Cortex of kidney (tissue), 1 donor: ENCODE measurements at places on chromosomes 2 and 18.

GRCh38 chr2:104118889-104119288 is 735.0 kb upstream of the POU3F3 start:
- DNase-seq, result no peak

DNA sequence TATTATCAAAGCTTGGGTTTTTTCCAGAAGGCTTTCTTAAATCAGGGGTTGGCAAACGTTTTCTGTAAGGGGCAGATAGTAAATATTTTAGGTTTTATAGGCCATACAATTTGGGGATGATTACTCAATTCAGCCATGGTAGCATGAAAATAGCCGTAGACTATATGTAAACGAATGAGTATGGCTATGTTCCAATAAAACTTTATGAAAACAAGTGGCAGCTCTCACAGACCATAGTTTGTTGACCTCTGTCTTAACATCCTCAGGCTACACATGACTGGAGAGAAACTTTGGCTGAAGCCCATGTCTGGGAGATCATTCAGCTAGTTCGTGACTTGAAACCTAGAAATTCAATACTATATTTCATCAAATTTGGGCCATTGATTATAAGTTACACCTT is 30.2 kb downstream of the UGP2 start:
- DNase-seq, result no peak

DNA sequence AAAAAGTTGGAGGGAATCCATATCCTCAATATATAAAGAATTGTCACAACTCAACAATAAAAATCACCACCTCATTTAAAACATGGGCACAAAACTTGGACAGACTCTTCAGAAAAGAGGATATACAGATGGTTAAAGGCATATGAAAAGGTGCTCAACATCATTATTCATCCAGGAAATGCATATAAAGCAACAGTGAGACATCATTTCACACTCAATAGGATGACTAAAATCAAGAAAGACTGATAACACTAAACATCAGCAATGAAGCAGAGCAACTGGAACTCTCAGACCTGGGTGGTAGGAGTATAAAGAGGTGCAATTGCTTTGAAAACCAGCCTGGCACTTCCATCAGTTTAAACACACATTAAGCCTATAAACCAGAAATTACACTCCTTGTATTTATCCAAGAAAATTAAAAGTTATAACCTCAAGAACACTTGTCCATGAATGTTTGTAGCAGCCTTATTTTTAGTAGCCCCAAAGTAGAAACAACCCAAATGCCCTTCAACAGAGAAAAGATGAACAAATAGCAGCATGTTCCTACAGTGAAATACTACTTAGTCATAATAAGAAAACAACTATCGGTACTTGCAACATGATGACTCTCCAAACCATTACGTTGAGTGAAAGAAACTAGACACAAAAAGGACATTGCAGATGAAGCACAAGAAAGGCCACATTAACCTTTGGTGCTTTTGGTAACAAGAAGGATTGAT is 79.1 kb upstream of the TANC1 start:
- no peak for DNase-seq

DNA sequence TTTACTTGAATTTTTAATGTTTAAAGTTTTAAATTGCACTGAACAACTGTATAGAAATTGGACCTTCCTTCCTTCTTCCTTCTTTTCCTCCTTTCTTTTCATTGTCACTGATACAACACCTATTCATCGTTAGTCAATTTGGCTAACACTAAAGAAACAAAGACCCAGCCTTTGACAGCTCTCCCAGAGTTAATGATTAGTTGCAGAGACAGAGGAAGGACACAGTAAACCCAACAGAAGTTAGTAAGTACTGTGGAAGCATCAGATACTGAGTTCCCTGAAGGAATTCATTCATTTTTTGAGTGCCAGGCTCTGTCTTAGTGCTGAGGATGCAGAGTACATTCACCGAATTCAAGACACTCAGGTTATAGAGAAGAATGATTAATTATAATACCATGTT is 77.9 kb upstream of the RAB27B start:
- no peak for DNase-seq

DNA sequence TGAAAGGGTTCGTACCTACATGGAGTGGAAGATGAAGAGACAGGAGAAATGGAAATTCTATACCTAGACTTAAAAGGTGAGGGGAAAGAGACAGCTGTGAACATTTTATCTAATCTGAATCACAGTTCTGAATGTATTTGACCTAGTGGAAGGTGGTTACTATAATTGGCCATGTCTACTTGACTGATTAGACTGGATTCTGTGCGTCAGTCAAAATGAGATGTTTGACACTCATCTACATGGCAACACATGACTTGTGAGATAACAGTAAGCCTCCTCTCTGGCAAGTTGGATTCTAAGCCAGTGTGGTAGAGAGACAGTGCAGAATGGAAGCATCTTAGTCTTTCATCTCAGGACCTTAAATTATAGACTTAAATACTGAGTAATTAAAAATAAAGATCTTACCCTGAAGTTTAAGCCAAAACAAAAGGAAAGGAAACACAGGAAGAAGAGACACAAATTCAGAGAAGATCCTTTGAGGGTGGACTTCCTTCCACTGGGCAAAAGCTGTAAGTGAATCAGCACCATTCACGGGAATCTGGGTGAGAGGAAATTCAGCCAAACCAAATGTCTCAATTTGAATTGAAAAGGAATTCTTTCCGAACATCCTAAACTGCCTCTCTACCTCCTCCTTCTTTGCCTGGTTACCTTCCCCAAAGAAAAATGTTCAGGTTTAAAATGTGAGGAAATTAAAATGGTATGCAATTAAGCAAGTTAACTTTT is 121.6 kb downstream of the EHBP1 start:
- no peak for DNase-seq

GRCh38 chr18:7545734-7546133 is 21.4 kb upstream of the PTPRM start:
- no peak for DNase-seq

- DNase-seq, result no peak
Measured at GRCh38 chr2:103977668-103978067, 876.2 kb upstream of the POU3F3 start.

DNA sequence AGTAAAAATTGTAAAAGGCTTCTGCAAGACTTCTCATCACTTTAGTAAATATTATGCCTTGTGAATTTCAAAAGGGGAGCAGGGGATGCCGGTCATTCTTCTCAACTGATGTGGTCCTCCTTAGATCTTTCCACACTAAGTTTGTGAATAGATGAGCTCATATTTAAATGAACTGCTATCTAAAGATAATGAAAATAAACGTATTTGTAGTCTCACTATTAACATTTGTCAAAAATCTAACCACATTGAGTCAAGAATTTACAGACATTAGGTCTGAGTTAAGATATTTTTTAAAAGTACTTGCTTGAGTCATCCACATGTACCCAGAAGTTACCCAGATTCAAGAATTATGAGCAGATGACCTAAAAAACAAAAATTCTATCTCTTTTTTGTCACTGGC is 6.5 kb downstream of the PRPF40A start:
- DNase-seq, result no peak

- DNase-seq, result no peak
Measured at GRCh38 chr18:79450289-79451080, 54.8 kb downstream of the NFATC1 start.

DNA sequence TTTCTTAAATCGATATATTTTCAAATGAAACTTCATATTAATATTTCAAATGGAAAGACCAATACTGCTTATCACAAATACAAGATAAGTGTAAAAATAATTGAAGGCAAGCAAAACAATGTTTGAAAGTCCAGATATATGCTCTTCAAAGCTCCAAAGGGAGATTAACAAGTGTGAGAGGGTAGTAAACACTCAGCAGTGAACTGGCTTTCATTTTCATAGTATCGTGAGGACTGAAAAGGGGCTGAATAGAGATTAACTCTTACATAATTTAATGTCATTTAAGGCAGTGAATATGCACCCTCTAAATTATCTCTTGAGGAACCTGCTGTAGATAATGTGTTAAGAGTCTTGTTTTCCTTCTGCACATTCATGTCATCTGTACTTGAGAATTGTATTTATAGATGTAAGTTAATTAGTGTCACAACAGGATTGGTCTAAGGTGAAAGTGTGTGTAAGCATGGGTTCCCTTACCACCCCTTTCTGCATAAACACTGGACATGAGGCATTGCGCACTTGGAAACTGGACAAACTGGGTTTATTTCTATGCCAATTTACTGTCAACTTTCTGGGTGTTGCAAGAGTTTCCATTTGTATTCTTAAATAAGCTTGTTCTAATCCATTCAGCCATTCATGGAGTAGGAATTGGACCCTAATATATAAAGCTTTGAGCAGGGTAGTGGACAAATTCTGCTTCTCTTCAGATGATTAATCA is 76.7 kb upstream of the SESTD1 start:
- DNase-seq, result no peak

DNA sequence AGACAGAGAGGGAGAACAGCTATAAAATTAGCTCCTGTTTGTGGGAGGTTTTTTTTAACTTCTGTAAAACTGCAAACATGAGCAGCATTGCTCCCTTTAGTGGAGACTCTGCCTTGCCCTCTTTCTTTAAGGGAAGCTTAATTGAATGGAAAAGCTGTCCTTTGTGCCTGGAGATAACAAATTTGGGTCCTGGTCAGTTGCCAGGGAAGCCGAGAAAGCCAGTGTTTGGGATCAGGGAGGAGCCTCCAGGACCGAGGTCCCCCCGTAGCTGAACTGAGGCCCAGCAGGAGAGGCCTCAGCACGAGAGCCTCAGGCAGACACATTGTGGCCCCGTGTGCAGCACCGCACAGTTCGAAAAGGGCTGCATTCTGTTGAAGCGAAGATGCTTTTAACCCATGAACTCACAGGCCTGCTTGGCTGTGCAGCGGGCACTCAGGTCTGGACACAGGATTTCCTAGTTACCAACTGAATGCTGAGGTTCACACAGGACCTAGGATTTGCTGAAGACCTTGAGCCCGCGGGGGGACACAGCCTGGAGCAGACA is 369.7 kb downstream of the DCDC2C start:
- DNase-seq, result no peak

DNA sequence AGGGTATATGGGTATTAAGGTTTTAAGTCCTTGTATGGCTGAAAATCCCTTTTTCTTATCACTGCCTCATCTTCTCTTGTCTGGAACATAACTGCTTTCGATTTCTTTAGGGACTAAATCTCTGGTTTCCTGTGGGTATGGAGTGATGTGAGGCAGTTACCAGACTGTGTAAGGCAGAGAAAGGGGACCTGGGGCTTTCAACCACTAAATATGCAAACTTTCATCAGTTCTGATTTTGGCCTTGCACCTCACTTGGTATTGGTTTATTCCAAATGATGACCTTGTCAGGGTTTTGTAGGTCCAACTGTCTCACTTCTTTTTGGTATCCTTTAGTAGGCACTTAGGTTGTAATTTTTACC is 9.3 kb downstream of the MAP4K4 start:
- DNase-seq, result no peak

GRCh38 chr2:9813312-9814128 is 29.8 kb upstream of the TAF1B start:
- DNase-seq, result no peak
